ENCODE measurements at places on chromosomes 6 and 20. TPM values are rescaled to one million over a fixed set of nuclear protein-coding genes. Genes with fewer than 3 reads are reported as not detected.

The DZANK1 gene
- total RNA-seq, result 7.1 TPM

The FAM83D gene
- 1.5 TPM for total RNA-seq

GRCh38 chr6:49225471-49225870, 237.6 kb downstream of the MMUT start:
- no peak for DNase-seq

The FHL5 gene
- total RNA-seq, result 14.9 TPM

GRCh38 chr20:58378704-58379103, 10.3 kb upstream of the VAPB start:
- no peak for DNase-seq

GRCh38 chr20:1375515-1375914, 17.3 kb downstream of the FKBP1A start:
- DNase-seq, result no peak

- no peak for DNase-seq
These were observed 7.4 kb upstream of the C20orf144 start for GRCh38 chr20:33654680-33655161.

DNA sequence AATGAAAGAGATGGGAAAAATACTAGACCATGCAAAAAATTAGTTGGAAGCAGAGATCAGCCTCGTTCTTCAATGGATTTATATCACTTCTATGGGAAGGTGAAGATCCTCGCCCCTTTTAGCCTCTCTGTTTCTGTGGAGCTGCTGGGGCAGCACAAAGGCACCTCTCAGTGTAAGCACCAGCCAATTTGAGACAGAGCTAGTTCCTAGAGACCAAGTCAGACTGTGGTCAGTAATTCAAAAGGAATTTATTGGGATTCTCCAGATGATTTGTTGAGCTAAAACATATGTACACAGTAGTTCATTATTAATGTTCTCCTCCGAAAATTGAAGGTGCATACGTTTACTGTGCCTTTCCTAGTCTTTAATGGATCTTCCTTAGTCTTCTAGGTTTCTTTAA, 42.4 kb downstream of the SCGN start:
- DNase-seq, result no peak

The APOM gene
- total RNA-seq, result 2.4 TPM

DNA sequence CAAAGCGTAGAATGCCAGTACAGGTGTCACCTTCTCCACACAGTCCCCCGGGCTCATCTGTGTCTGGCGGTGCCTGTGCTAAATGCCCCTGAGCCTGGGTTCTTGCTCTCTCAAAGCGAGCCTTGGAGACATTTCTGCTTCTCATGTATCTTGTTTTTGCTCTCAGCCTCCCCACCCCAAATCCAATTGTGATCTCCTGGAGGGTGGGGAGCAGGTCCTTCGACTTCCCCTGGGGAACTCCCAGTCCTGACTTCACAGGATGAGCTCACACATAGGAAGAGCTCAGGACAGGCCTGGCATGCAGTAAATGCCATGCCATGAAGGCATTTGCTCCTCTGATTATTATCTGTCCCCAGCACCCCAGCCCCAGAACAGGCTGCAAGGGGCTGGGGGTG, 58.1 kb downstream of the NOL4L start:
- no peak for DNase-seq

GRCh38 chr20:24051160-24051559, 62.6 kb upstream of the GGTLC1 start:
- no peak for DNase-seq

DNA sequence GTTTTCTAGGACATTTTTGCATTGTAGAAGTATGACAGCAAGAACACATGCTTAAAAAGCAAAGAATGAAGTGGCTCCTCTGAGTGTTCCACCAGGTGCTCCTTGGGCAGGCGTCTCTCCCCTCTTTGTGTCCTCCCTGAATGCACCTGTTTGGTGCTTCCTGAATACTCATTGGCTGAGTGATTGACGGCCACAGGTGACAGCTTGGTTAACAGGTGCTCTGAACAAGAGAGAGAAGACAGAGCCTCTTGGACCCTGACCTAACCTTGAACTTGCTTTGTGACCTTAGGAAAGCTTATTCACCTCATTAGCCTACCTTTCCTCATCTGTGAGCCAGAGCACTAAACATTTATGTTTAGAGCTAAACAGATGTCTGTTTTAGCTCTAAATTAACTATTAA, 93.7 kb downstream of the TULP4 start:
- DNase-seq, result no peak

DNA sequence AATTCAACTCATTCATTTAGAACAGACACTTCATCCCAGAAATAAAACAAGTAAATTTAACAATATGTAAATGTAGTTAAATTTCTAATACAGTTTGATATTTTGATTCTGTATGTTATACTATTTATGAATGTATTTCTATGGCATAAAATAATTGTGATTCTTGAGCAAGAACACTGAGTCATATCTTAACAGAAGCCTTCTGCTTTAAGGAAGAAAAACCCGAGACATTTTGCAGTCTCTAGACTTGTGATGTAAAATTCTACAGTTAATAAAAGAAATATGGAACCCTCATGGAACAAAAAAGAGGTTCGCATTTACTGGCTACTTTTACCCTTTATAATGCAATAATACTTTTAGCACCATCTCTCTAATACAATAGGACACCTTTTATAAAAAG, 47.9 kb upstream of the SCML4 start:
- no peak for DNase-seq

The ATP6V1G2 gene
- 0.65 TPM for total RNA-seq

DNA sequence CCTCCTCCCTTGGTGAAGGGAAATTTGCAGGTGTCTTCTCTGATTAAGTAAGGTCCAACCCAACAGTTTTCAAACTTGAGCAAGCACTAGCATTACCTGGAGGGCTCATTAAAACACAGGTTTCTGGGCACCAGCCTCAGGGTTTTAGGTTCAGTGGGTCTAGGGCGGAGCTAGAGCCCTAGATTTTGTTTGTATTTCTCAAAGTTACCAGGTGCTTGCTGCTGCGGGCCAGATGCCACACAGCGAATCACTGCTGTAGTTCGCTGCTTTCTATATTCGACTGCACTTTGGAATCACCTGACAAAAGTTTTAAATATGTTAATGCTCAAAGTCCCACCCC, 869 bp downstream of the COL21A1 start:
- no peak for DNase-seq

Measured in ureter (tissue), 1 donor.